ENCODE measurements at places on chromosomes 13 and 19.
A peak's percentile ranks its signal among the peaks of the same experiment; 100 is the strongest.

- no peak for DNase-seq
Observed at GRCh38 chr19:3586127-3586626, 899 bp downstream of the GIPC3 start.

GRCh38 chr13:32530841-32531253, 7.7 kb downstream of the N4BP2L2 start:
- DNase-seq = peak; percentile 46

DNA sequence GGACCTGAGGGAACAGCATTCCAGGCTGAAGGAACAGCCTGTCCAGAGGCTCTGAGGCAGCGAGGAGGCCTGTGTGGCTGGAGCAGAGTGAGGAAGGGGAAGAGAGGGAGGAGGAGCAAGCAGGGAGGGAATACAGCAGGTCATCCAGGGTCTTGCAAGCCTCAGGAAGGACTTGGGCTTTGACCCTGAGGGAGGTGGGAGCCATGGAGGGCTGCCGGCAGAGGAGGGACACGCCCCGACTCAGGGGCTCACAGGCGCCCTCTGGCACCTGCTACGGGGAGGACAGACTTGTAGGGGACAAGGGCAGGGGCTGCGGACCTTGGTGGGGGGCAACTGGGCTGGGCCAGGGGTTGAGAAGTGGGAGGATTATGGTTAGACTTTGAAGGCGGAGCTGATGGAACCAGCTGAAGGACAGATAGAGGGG, 4.7 kb downstream of the TINCR start:
- no peak for DNase-seq

DNA sequence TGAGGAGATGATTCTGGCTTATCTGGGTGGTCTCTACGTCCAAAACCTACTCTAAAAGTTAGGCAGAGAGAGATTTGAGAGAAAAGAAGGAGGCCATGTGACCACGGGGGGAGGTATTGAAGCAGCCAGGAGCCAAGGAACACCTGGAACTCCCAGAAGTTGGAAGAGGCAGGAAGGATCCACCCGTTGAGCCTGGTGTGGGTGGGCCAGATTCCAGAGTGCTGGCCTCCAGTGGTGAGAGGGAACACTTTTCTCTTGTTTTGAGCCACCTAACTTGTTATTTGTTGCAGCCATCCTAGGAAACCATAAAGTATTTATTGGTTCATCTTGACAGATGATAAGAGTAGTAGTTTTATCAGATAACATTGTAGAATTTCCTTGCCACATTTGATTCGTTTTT, 396.9 kb downstream of the MYO16 start:
- DNase-seq = no peak

DNA sequence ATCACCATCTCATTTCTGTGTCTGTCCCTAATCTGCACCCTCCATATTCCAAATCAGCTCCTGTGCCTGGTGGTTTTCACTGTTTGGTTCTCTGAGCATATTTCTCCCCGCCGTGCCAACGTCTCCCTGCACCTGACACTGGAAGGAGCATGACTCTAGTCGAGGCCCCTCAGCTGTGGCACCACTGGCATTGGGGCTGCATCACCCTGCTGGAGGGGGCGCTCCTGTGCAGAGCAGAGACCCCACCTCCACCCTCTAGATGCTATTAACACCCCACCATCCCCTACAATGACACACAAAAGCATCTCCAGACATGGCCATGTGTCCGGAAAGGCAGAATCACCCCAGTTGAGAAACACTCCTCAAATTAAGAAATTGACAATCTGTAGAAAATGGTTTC, 20.8 kb downstream of the ZSCAN5C start:
- DNase-seq = no peak

DNA sequence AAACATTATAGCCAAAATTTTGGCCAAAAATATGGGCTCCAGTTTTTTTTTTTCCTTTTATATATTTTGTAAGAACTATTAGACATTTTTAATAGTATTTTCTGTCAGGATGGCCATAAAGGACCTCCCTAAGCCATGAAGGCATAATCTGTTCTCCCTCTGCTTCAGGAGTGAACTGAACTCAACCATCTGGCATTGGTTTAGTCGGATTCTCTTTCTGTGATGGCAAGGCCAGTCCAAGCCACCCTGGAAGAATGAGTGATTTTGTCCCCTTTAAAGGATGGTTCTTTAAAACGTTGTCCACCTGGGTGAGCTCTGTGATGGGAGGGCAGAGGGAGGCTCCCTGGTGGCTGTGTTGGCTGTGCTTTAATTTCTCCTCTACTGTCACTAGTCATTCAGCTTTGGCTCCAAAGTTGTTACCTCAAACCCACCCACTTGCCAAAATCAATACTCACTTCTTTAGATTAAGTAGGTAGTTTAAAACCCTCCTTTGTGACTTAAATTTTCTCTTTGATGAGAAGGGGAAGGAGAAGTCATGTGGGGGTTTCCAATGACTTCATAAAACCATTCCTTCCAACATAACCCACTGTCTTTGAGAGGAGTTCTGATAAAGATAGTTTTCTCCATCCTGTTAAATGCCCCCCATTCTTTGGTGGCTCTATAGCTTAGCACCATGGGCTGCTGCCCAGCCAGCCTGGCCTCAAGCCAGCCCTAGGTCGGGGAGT, 4.4 kb downstream of the TNFRSF19 start:
- DNase-seq = no peak

GRCh38 chr19:38890686-38891085, 8.7 kb downstream of the SIRT2 start:
- DNase-seq = no peak

DNA sequence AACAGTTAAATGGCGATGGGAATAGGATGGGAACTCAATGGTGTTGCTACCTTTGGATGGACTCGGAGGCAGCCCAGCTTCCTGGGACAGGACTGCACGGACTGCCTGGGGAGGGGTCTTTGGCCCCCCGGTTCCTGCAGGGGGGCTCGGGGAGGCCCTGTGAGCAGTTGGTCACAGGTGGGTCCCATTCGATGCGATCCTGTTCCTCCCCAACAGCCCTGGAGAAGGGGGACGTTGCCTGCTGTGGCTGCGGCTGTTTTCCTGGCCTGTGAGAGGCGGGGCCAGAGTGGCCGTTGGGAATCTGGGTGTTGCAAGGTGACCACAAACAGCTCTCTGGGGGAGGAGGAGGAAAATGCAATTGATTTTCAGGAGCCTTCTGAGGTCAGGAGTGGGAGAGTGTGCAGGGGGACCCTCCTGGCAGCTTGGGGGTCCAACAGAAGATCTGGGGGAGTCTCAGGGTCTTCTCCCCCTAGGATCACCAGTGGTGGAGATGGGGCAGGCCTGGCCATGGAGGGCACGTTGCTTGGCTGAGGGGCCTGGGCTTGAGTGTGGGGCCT, 1.9 kb upstream of the PLPPR3 start:
- DNase-seq = no peak

DNA sequence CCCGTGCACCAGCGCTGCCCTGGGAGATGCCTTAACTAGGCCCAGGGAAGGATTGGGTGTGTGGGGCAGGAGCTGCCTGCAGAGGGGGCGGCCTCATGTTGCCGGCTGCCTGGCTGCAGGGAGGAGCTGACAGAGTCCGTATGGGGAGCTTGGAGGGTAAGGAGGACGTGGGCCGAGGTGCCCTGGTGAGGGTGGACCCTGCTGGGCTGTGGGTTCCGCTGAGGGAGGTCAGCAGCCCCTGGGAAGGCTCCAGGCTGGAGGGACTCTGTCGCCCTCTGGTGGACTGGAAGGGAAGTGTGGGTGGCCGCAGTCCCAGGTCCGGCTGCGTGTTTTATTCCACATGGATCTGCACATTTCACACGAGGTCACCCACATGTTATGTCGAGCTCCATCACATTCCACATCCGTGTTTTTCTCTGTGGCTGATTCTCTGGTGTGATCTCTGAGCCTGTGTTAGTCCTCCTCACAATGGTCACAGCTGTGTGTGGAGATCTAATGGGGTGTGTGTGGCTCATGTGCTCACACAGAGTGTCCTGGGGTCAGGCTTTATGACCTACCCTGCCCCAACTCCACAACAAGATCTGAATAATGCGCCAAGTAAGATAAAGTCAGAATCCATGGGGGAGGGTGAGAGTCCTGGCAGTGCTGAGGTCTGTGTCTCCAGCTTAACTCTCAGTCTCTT, 1.8 kb upstream of the CEACAM8 start:
- DNase-seq = peak; percentile 22

GRCh38 chr19:47854459-47854858, 4.6 kb upstream of the TPRX2 start:
- DNase-seq = no peak

Measured in common myeloid progenitor, CD34-positive (primary cell).